ENCODE measurements at places on chromosomes 2 and 18.

DNA sequence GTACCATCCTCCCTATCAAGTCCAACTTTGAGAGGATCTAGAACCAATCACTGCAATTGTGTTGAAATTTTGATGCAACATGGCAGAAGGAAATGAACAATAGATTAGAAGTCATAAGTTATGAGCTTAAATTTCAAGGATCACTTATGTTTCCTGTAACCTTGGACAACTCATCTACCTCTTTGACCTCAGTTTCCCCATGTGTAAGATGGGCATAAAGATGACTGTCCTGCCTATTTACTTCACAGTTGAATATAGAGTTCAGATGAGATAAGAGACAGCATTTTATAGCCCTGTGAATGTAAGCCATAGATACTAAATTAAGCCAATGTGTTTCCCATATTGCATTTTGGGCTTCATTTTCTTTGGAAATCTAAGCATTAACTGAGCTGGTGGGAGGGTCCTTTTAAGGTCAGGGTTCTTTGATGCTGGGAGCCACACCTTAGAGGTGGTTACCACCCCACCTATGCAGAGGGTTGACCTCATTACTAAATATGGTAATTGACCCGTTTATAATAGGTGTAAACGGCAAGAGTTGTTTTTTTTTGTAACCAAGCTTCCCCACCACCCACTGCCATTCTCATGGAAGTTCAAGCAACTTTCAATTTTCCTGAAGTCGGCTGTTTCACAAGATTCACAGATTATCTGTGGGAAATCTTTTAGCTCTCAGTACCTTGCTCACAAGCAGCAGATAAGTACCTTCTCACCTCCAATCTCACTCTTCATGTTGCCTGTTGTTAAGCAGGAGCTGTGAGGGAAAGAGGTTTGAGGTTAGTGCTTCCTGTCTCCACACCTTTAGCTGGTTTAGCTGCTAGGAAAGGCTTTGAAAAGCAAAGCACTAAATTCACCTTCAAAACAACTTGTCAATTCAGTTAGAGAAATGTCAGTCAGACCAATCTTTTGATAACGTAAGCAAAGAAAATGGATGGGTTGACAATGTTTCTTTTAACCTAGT, 13.3 kb downstream of the CD28 start:
- DNase-seq: no peak

- no peak for DNase-seq
These were observed 14.0 kb upstream of the NTSR2 start for GRCh38 chr2:11683966-11684365.

- no peak for DNase-seq
These were observed 2.7 kb downstream of the BCL2 start for GRCh38 chr18:63316612-63317555.

- no peak for DNase-seq
These were observed 13.1 kb downstream of the ASPRV1 start for GRCh38 chr2:69948032-69948962.

GRCh38 chr2:203915256-203915655, 21.3 kb upstream of the ICOS start:
- no peak for DNase-seq

DNA sequence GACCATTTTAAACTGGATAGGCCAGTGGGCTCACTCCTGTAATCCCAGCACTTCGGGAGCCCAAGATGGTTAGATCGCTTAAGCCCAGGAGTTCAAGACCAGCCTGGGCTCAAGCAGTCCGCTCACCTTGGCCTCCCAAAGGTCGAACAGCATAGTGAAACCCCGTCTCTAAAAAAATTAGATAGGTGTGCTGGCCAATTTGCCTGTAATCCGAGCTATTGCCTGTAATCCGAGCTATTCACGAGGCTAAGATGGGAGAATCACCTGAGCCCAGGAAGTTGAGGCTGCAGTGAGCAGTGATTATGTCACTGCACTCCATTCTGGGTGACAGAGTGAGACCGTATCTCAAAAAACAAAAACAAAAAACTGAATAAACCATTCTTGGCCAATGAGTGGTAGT, 52.6 kb upstream of the EMILIN2 start:
- no peak for DNase-seq

- no peak for DNase-seq
These were observed 47.0 kb downstream of the TSHZ1 start for GRCh38 chr18:75257605-75258004.

GRCh38 chr18:78788161-78788560, 191.5 kb upstream of the SALL3 start:
- DNase-seq: no peak

DNA sequence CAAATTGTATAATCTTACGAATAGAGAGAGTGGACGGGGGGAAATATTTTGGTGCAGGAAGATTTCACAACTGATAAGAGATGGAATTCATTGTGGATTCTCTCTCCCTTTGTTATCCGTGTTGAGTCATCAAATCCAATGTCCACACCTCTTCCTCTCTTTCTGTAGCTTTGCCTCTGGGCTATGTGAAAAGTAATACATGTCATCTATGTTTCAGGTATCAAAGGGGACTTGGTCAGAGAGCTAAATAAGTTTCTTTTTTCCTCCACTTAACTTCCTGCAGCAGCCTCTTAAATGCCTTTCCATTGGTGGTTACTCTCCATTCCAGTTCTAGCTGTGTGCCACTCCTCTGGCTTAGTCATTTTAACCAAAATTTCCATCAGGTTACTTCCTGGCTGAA, 169.3 kb upstream of the NXPH2 start:
- no peak for DNase-seq

GRCh38 chr2:106025796-106026195, 168.3 kb downstream of the UXS1 start:
- DNase-seq: no peak

All from stimulated activated CD4-positive, alpha-beta T cell treated with anti-CD3 and anti-CD28 coated beads, TNF-alpha, amount 100 ng/mL, for 24 hours (primary cell).